Right cardiac atrium (tissue), 5 donors: ENCODE measurements at places on chromosomes 7 and 10. TPM values are rescaled to one million over a fixed set of nuclear protein-coding genes. Genes with fewer than 3 reads are reported as not detected.

- no peak for DNase-seq
Observed at GRCh38 chr10:117242463-117242832, 1.5 kb downstream of the SLC18A2 start.

GRCh38 chr10:33047655-33048054, 89.6 kb upstream of the ITGB1 start:
- no peak for DNase-seq

FBXL15 gene
- total RNA-seq: 14.0 TPM

DNA sequence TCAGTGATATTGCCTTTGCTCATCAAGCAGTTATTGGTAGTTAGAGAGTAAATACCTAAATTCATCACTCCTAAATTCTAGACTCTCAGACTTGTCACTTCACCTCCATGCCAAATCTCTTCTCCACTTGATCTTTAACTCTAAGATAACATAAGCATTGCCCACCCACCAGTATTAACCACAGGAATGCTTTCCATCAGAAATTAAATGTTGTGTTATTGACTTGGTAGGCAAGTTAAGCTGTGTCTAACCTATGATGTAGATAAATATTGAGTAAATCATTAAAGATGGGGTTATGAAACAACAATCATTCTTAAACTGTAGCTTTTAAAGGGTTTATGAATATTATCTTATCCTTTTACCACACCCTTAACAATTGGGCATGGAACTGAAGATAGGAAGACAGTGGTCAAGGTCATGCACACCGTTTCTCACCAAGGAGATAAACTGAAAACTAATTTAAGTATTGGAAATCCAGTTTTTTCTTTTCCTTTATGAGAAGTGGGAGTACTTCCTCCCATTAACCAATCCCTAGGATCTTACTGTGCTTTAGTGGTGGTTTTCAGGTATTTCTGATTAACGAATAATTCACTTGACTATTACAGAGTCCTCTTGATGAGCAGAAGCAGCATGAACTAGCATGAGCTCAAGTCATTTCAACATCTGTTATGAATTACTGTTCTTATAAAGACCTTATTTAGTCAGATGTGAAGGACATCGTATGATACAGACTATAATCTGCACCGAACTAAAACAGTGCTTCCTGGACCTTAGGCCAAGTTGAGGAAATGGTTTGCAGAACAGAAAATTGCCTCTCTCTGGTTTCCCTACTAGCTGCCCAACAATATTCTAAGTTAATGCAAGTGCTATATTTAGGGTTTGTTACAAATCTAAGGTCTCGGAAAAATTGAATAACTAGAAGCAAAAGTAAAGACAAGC, 142.0 kb downstream of the LCOR start:
- DNase-seq: no peak

DNA sequence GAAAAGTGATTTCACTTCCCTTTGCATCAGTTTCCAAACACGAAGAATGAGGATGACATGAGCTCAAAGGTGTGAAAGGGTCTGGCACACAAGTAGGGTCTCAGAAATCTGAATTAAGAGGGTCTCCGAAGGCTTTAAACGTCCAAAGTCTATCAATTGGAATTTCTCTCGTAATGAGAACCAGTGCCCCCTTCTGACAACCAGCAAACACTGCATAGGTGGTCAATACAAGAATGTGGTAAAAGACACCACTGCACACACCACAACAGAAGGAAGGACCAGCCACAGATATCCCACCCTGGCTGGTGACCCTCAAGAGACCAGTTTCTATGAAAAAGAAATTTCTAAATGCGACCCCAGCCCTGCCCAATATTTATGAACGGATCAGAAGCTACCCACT, 78.1 kb downstream of the CALN1 start:
- DNase-seq: no peak

DNA sequence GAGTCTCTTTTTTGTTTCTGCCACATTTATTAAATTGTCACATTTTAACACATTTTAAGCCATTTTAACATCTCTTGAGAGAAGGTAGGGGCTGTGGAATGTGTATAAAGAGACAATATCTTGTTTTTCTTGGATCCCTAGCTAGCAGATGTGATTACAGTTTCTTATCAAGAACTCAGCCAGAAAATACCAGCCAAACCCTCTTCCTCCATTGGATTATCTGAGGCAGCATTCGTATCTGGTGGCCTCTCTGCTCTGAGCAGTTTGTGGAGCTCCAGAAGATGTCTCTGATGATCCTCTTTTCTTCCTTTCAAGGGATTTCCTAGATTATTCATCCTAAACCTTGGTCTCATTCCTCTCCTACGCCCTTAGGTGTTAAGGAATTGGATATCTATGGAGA, 35.3 kb upstream of the PFKFB3 start:
- no peak for DNase-seq
